Upper lobe of right lung (tissue), 1 donor: ENCODE measurements at places on chromosomes 11 and 22.

- DNase-seq: no peak
Measured at GRCh38 chr11:2129308-2129698, 9.9 kb downstream of the IGF2 start.

- DNase-seq: no peak
Measured at GRCh38 chr11:113389272-113389671, 1.7 kb downstream of the ANKK1 start.

DNA sequence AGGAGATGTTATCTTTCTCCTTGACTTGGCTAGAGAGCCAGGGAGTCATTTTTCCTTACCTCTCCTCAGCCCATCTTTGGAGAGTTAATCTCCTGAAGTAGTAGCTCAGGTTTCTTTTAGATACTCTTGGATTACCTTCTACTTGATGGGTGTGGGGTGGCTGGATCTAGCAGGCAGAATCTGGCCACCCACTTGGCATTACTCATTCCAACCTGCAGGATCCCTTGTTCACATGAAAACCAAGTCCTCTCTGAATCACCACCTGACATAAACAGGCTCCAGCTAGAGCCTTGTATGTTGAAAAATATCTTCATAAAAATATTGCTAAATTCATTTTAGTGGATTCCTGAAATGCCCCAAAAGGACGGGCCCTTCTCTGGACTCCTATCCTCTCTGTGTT, 250.6 kb upstream of the PLET1 start:
- DNase-seq: no peak

DNA sequence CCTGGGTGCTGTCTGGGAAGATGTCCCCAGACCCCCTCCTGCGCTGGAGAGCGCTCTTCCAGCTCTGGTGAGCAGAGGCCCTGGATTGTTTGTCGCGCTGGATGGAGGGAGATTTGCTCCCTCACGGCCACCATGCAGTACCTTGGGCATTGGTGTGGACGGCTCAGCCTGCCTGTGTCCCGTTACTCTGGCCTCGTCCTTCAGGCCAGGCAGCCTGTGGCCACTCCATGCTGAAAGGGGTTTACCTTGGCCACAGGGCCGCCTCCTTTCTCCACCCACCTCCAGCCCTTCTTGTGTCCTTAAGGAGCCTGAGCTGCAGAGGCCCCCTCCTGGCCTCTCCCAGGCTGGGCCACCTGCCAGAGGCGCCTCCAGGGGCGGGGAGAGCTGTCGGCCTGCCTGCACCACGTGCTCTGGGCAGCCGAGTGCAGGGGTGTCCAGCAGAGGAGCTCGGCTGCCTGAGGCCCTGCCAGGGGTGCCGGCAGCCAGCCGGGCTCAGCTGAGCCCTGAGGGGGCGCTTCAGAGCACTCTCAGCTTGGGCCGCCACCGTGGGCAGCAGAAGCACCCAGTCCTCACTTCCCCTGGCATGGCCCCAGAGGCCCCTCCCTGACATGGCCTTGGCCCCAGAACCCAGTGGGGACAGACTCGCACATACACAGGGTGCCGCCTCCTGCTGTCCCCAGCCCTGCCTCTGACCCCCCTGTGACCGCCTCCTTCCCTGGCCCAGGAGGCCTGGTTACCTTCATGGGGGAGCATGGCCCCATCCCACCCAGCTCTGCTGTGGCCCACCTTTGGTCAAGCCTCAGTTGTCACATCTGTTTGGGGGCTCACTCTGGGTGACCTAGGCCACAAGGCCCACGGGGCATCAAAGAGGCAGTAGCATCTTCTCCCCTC, 3.4 kb downstream of the CCND1 start:
- peak; percentile 95 for DNase-seq

- DNase-seq: no peak
Measured at GRCh38 chr11:71542879-71543777, 5.1 kb upstream of the KRTAP5-9 start.

GRCh38 chr11:60251485-60252212, 8.7 kb upstream of the MS4A4E start:
- DNase-seq: no peak

DNA sequence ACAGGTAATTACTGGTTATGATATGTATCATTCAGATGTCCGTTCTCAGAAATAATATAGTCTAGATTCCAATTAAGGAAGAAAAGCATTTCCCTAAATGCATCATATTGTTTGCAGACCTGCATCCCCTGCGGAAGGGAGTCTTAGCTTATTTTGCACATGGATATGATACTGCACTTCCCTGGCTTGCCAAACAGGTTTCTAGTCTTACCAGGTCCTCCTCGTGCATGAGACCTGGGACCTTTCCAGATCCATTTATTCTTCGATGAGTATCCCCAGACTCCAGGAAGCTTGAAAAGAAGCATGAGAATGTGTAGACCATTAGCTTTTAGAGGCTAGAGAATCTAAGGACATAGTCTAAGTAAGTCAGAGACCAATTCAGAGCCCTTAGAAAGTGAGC, 30.6 kb downstream of the CYB5R2 start:
- DNase-seq: no peak

DNA sequence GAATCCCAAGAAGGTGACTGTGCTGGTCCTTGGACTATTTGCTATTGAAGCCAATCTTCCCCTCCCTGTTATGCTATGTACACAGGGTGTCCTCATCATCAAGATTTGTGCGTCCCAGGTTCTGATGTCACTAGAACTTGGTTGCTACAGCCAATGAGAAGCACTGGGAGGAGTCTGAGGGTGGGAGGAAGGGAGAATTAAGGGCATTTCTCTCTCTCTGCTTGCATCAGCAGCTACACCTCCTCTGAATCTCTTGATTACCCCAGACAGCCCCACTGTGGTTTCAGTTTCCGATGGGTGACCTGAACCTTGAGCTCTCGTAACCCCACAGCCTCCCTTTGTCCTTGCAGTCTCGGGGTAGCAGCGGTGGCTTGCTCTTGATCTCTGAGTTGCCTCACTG, 212.4 kb upstream of the SESN3 start:
- DNase-seq: no peak

GRCh38 chr11:122799406-122800105, 38.7 kb upstream of the CRTAM start:
- DNase-seq: no peak

DNA sequence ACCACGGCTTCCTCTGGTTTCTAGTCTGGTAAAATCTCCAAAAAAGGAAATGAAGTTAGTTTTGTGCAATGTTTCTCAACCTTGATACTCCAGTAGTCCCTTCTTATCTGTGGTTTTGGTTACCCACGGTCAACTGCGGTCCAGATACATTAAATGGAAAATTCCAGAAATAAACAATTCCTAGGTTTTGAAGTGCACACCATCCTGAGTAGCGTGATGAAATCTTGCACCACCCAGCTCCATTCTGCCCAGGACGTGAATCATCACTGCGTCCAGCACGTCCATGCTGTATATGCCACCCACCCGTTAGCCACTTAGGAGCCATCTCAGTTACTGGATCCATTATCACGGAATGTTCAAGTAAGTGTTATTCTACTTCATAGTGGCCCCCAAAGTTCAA, 117.0 kb downstream of the FBXO7 start:
- DNase-seq: no peak

- DNase-seq: no peak
Measured at GRCh38 chr11:44595964-44596381, 30.5 kb downstream of the CD82 start.

DNA sequence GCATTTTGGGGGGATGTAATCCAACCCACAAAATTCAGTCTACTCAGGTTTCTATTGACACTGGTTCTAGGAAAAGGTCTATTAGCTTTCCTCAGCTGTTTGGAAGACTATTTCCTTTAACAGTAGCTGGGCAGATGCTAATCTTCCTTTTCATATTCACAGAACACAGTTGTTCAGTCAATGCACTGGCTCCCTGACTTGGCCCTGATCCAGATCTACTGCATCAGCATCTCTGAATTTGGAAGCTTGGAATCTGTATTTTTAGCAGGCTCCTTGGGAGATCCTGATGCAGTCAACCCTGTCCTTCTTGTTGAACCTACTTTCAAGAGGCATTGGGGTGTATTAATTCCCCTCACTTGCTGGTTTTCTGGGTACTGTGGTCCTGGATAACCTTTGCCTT, 6.3 kb downstream of the HTATIP2 start:
- DNase-seq: no peak

DNA sequence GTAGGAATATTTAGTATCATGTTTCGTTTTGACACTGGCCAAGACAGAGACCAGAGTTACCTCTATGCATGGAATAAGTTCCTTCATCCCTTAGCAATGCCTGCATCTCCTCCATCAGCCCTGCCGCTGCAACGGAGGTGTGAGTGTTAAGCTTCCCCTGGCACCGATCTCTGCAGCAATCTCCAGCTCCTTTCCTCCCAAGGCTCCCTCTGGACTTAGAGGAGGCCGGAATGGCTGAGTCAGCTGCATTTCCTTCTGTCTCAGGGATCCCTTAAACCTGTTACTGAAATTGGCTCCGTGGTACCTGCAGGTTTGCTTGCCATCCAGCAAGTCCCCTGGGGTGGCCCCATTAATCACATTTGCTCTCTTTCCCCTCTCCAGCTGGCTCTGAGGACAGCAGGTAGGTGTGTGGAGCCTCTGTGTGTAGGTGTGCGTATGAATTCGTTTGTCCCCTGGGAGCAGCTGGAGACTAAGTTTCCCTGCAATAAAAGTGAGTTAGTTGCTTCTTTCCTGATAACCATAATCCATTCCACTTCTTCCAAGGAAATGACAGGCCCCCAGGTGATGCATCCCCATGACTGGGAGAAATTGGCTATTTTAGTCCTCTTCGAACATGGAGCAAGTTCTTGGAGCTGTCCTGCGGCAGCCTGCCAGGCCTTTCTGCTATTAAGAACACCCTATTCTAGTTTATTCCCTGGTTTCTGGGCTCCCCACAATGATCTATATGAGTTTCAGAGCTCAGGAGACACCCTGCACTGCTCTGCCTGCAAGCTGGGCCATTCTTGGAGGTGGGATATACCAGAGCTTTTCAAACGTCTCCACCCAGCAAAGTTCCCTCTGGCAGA, 457.2 kb upstream of the CADM1 start:
- no peak for DNase-seq

- no peak for DNase-seq
Measured at GRCh38 chr11:65287601-65288000, 25.8 kb downstream of the POLA2 start.

DNA sequence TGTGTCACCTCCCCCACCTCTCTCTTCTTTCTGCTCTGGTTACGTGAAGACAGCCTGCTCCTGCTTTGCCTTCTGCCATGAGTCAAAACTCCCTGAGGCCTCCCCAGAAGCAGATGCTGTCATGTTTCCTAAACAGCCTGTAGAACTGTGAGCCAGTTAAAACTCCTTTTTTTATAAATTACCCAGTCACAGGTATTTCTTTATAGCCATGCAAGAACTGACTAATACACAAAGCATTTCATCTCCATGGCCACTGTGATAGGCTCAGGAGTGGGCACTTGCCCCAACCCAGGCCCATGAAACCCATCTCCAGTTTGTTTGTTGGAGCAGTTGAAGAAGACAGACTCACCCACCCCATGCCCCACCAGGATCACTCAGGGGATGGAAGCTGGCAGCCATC, 253.3 kb upstream of the ISX start:
- no peak for DNase-seq

DNA sequence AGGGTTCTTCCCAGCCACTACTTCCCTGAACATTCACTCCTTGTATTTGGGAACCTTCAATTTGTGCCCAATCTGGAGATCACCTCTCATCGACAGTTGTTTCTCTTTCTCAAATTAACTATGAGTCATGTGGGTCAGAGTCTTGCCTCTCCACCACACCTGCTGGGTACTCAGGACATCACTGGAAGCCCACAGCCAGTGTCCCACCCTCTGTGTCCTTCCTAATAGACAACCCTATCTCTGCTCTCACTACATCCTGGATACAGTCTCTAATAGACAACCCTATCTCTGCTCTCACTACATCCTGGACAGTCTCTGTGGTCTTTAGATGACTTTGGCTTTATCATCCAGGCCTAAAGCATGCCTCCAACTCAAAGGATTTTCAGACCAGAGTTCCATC, 70.1 kb downstream of the ARL14EP start:
- DNase-seq: no peak

- no peak for DNase-seq
Measured at GRCh38 chr11:6622261-6623171, 3.3 kb upstream of the TPP1 start.

DNA sequence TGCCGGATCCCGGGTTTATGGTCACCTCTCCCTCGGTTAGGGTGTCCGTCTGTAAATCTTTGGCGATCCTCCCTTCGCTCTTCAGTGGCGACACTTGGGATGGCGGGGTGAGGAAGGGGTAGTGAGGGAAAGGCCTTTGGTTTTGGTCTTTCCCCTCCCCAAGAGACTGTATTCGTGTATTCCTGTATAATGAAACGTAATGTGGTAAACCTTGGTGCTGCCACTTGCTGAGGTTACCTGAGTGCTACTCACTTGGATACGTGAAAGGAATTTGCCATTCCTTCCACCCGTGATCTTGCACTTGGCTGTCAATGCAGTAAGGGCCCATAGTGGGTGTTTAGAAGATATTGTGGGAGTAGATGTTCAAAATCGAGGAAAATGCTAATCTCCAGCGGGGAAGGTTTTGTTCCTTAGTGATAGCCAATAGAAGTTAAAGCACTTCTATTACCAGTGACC, 578 bp upstream of the NUP160 start:
- no peak for DNase-seq

DNA sequence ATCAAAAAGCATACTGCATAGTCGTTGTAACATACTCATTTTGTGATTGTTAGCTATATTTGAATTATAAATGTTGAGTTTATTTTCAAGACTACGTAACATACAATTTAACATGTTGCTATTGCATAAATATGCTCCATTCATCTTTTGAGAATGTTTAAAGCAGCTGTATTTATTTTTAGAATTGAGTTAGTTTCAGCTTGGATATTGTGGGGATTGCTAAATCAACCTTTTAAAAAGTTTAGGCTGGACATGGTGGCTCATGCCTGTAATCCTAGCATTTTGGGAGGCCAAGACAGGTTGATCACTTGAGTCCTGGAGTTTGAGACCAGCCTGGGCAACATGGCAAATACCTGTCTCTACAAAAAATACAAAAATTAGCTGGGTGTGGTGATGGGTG, 288.1 kb downstream of the DYNC2H1 start:
- DNase-seq: no peak

DNA sequence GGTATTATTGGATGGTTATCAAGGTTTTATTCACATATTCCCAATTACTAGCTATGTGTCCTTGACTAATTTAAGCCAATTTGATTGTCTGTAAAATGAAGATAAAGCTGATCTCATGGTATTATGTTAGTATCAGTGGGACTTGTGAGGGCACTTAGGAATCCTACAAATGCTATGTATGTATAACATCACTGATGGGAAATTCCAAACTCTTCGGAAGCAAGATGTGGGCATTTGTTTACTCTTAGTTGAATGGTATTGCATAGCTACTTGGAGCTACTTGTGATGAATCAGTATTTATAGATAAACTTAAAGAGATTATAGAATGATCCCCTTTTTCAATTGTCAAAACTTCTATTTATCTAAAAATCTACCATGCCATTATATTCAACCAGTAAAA, 239.9 kb downstream of the CNTN5 start:
- DNase-seq: no peak

GRCh38 chr11:72639502-72640375, 34.5 kb downstream of the PDE2A start:
- no peak for DNase-seq

DNA sequence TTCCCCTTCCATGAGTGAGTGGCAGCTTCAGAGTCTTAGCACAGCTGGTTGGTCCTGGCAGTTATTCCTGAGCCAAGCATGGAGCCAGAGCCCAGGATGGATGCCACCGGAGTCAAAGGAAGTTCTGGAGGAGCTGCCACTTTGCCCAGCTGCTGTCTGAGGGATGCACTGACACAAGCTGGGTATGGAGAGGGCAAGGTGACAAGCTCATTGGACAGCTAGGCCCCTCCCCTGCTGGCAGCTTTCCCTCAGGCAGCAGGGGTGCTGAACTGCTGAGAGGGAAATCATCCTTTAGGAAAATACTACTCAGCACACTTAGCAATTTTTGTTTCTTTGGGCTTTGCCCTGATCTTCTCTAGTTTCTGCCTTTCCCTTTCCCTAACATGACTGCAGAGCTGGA, 99.3 kb upstream of the SESN3 start:
- no peak for DNase-seq
